ENCODE measurements at places on chromosomes 7 and 10.

DNA sequence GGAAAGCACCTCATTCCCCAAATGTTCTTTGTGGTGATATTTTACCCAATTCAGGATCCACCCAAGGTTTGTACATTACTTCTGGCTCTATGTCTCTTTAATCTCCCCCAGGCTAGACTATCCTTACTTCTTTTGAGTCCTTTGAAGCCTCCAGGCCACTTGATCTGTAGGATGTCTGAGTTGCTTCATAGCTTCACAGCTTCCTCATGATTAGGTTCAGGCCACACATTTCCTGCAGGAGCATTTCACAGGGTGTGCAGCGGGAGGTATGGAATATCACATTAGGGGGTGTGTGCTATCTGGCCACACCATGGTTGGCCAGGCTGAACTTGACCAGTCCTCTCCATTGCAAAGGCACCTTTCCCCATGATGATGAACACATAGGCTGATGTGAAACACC, 18.7 kb downstream of the TSPAN15 start:
- DNase-seq = no peak

DNA sequence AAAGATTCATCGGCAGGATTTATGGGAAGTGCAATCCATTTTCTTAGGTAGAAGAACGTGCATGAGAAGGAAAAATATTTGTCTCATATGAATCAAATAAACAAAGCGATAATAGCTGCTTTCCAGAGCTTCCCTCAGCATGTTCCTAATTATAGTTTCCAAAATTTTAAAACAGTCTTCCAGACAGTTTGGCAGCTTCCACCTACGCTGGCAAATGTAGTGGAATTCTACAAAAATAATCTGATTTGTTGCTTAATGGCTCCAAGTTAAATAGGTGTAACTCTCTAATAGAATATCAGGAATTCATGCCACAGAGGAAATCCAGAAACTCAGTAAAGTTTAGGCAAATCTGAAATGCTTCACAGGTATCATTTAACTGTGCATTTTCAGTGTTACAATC, 23.3 kb upstream of the AGBL3 start:
- no peak for DNase-seq

DNA sequence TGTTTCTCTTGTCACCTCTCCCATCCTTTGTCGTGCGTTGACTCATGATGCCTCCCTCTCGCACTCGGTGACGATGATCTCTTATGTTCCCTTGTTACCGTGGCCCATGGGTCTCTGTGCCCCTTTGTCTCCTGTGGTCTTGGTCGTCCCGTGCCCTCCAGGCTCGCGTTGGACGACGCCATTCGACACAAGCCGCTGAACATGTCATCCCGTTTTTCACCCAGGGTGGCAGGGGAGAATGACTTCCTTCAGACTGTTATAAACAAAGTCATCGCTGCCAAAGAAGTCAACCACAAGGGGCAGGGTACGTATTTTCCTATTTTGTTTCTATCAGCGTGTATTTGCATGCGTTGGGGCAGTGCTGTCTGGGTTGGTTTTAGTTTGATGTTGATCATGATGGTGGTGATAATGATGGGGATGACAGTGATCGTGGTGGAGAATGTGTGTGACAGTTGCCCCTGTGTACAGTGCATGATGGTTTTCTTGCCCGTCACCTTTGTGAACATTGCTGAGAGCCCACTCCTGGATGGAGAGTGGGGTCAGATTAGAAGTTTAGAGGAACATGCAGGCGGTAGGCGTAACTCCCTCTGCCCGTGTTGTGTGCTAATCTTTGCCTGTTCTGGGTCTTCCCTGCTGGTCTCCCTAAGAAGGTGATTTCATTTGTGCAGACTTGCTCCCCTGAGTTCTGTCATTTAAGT, 107.0 kb downstream of the DOCK1 start:
- no peak for DNase-seq

DNA sequence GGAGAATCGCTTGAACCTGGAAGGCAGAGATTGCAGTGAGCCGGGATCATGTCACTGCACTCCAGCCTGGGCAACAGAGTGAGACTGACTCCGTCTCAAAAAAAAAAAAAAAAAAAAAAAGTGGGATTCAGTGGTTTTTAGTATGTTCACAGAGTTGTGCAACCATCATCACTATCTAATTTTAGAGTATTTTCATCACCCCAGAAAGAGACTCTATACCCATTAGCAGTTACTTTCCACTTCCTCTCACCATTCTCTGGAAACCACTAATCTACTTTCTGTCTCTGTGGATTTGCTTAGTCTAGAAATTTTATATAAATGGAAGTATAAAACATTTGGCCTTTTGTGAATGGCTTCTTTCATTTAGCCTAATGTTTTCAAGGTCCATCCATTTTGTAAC, 113.4 kb downstream of the ST7 start:
- DNase-seq = no peak

- no peak for DNase-seq
These were observed 66.7 kb upstream of the IL6 start for GRCh38 chr7:22660293-22660692.

DNA sequence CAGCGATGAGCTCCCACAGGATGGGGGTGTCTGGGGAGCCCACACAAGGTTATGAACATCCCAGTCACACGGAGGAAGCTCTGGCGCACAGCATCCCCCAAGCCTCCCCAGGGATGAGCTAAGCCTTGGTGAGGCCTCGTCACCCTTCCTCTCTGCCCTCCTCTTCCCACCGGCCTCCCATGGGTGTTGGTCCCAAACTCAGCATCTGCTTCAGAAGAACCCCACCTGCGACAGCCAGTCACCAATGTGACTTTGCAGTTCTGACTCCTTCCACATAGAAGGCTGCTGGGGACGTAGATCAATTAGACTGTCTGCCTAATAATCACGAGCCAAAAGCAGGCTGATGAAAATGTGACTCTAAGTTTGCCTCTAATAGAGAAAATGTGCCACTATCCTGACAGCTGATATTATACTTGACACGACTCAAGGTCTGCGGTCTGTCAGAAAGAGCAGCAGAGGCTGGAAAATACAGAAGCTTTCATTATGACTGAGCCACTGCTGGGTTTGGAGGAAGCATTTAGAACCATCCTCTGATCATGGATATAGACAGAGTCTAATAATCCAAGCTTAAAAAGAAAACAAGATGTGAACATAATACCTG, 116.0 kb upstream of the PFKP start:
- DNase-seq = no peak

DNA sequence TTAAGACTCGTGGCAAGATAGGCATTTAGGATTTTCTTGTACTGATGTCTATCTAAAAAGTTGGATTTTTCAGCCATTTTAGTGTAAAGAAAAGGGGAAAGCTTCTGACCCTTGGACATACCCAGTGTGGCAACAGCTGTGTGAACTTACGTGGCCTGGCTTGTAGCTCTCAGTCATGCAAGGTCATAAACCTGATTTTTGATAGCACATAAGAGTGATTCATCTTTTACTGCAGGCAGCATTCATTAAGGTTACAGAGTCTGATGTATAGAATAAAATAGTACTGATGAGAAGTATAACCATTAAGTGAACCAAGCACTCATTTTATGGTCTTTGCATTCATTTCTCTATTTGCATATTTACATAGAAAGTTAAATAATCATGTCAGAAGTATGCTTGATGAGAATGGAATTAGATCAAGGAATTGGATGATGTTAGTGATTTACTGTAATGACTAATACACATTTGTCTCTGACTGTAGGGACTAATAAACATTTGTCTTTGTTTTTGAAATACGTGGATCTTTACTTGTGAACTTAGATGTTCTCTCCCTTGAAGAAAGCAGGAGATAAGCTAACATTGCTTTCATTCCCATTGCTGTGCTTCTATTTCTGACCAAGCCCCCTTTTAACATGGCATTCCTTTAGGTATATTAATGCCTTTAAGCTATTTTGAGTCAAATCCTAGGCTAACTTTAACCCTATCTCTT, 88.2 kb downstream of the GSDME start:
- DNase-seq = no peak

DNA sequence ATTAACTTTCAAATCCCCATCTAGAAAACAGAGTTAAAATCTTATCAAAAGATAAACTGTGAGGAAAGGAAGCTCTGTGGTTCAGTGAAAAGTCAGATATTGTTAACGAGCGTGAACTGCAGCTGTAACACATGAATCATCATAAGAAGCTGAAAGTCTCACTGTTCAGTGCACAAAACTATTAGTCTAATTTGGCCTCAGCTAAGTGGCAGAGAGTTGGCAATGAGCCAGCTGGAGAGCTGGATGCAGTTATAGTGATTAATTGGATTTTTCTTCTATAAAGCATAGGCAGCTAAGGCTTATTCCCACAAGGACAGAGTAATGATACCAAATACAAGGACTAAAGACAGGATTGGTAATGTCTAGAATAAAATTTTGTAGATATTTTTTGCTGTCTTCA, 101.1 kb upstream of the ABCB5 start:
- DNase-seq = peak; percentile 50

DNA sequence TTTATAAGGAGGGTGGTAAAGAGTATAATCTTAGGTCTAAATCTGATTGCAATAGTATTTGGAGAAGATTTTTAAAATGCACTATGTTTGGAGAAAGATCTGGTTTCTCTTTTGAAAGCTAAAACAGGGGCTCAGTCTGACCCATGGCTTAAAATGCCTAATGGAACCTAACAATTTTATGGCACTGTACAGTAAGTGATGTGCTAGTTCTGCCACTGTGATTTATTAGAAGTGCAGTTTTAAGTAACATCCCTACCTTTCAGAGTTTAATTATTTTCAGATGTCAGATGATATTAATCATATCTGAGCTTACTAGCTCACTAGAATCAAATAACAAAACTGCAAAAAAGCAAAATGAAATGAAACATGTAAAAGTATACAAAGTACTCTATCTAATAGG, 514.7 kb upstream of the KCND2 start:
- DNase-seq = no peak

DNA sequence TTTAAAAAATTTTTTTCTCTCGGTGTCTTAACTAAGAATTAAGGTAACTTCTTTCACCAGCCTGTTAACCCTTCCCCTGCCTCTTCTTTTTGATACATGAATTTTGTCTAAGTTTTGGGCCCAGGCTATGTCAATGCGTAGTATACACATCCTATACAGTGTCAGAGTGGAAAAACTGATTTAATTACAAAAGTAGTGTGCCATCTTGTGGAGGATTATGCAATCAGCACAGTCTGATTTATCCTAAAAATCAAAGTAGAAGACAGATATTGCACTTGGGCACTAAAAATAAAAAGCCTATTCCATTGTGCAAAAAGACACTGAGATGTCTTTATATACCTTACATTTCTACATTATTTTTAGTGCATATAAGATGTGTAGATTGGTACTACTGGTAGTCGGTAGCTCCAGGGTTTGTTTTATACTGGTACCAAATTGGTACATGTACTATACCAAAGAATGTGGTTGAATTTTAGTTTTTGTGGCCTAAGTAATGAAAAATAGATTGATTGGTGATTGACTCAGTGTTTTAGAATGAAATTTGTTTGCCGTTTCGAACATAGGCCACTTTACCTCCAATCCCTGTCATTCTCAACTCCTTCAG, 96.6 kb downstream of the MKLN1 start:
- no peak for DNase-seq

GRCh38 chr7:117155694-117156093, 167.2 kb downstream of the WNT2 start:
- no peak for DNase-seq

DNA sequence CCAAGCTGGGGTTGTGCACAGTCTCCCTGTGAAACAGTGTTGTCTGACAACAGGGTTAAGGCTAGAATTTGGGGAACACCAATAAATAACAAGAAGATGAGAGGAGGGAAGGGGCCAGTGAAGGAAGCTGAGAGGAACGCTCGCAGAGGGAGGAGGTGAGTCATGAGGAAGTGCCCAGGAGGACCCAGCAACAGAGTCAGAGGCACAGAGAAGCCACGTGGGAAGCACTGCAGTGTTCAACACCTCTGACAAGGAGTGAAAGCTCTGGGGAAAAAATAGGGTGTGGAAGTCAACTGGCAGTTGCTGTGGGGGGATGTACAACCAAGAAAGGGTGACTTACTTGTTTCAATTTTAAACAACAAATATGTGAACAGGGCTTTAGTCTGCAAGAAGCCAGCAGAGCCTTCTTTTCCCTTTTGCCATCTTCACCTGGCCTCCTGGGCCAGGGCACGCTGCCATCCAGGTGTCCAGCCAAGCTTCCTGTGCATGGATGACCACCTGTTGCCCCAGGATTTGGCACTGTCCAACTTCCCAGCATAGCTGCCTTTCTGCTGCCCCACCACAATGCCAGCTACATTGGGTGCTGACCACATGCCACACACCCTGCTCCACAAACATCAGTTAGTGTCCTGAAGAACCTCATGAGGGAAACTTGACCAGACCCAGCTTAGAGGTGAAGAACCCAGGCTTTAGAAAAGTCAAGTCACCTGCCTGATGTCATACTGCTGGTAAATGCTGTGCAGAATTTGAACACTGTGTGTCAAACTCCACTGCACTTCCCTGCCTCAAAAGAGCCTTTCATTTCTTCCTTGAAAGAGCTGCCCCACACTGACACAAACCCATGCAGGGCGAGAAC, 69.6 kb downstream of the ATXN7L1 start:
- peak; percentile 39 for DNase-seq

DNA sequence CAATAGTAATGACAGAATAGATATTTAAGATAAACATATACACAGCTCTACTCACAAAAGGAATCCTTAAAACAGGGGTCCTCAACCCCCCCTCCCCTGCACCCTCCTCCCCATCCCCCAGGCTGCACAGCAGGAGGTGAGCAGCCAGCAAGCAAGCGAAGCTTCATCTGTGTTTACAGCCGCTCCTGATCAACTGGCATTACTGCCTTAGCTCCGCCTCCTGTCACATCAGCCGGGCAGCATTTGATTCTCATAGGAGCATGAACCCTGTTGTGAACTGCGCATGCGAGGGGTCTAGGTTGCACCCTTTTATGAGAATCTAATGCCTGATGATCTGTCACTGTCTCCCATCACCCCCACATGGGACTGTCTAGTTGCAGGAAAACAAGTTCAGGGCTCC, 65.5 kb downstream of the SMURF1 start:
- no peak for DNase-seq

- DNase-seq = no peak
These were observed 4.2 kb downstream of the PSAP start for GRCh38 chr10:71846816-71847215.

DNA sequence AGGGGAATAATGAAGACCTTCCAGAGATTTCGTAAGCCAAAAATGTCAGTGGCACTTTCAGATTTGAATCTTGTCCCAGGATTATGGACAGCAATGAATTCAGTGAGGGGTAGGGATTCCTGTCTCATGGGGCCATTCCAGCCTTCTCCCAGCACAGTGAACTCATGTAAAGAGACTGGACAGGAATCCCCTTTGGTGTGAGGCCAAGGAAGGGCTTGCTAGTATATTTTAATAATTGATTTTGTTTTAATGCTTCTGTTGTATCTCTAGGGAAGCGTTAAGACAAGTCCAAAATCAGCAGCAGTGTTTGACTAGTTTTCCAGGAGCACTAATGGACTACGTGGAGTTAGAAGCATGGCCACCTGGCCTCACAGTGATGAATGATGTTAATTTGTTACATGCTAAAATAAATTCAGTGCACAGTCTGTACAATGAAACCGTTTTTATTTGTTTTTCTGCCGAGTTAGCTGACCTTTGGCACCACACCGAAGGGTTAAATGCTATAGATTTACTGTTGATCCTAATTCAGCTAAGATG, 214.0 kb upstream of the DKK1 start:
- DNase-seq = no peak

- DNase-seq = no peak
These were observed 171.9 kb downstream of the SRPK2 start for GRCh38 chr7:105216786-105217185.

GRCh38 chr10:44064987-44065787, 319.7 kb downstream of the CXCL12 start:
- no peak for DNase-seq

- DNase-seq = no peak
These were observed 28.4 kb downstream of the COA1 start for GRCh38 chr7:43700646-43701499.

- DNase-seq = no peak
These were observed 60.0 kb downstream of the PLXNA4 start for GRCh38 chr7:132516042-132516840.
